H4 (cell line): ENCODE measurements at places on chromosomes 13 and 19.

GRCh38 chr19:19106056-19106551, 32.2 kb downstream of the TMEM161A start:
- DNase-seq, result no peak

DNA sequence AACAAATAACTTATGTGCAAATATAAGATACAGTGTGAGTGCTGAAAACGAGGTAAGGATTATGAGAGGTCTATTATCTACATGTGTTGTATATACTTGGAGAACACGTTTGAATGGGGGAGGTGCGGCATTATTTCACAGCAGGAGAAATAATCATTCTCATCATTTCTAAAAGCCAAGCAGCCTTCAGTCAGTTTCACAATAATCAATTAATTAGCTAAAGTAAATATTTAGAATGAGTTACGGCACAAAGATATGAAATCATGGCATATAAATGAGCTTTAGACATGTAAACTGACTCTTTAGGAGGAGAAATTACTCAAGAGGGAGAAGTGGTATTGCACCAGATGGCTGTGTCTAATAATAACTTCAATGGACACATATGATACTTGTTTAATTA, 366.6 kb downstream of the DNAJC15 start:
- no peak for DNase-seq

DNA sequence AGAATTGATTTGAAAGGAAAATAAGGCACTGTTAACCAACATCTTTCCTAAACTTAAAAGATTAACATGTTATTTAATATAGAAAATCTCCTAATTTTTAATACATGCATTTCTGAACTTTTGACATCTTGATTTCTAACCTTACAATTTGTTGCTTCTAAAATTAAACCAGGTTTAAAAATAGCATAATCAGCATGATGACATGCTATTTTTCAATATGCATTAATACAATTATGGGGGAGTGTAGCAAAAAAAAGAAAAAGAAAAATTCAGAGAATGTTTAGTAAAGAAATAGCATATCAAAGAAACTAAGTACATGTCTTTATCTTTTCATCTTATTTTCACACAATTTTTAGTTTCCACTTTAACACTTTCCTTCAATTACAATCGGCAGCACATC, 98.7 kb downstream of the PCDH9 start:
- DNase-seq, result no peak

DNA sequence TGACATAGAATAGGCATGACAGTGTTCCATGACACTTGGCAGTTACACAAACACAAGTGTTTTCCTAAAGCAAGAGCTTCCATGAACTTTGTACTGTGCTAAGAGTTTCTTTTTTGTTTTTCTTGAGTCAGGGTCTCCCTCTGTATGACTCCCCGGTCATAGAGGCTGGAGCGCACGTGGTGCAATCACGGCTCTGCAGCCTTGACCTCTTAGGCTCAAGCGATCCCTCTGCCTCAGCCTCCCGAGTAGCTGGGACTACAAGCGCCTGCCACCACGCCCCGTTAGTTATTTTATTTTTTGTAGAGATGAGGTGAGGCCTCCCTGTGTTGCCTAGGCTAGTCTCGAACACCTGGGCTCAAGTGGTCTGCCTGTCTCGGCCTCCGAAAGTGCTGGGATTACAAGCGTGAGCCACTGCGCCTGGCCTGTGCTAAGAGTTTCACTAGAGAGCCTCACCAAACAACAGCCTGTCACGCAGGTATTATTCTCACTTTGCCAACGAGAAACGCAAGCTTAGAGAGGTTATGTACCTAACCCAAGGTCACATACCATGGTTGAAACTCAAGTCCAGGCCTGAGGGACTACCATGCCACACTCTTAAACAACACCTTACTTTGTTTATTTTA, 355.9 kb downstream of the KLF12 start:
- peak; percentile 15 for DNase-seq

DNA sequence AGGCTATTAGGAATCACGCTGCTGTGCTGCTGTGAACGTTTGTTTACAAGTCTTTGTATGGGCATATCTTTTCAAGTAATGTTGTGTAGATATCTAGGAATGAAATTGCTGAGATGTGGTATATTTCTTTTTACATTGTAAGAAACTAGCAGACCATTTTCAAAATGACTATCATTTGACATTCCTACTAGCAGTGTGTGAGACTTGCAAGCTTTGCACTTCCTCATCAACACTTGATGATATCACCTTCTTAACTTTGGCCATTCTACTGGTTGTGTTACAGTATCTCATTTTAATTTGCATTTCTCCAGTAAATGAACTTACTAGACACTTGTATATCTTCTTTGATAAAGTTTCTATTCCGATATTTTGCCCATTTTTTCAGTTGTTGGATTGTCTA, 12.1 kb downstream of the METTL21C start:
- DNase-seq, result no peak

DNA sequence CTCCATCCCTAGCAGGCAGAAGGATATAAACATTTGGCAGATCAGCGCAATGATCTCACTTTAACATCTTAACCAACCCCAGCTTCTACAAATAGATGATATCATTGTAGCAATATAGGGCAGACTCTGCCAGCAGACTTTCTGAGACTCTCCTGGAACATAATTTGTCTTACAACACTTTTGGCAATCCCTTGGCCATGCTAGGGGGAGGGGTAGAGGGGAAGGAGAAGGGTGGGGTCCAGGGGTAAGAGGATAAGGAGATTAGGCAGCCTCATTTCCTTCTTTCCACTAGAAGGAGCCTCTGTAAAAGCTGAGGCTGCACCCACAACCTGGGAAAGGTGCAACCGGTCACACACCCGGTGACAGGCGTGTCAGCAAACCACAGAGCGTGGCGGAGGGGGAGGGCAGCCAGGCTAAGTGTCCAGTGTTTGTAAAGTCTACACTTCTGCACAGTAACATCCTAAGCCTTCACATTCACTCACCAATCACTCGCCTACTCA, 8.7 kb upstream of the UBAC2 start:
- peak; percentile 58 for DNase-seq

- peak; percentile 66 for DNase-seq
Measured at GRCh38 chr19:14632286-14632685, 42.4 kb downstream of the ADGRE3 start.

GRCh38 chr19:10888421-10888866, 17.1 kb downstream of the CARM1 start:
- DNase-seq, result no peak

- no peak for DNase-seq
Measured at GRCh38 chr19:49447485-49448431, 3.9 kb downstream of the PIH1D1 start.
